ENCODE measurements at places on chromosomes 5 and 9.

DNA sequence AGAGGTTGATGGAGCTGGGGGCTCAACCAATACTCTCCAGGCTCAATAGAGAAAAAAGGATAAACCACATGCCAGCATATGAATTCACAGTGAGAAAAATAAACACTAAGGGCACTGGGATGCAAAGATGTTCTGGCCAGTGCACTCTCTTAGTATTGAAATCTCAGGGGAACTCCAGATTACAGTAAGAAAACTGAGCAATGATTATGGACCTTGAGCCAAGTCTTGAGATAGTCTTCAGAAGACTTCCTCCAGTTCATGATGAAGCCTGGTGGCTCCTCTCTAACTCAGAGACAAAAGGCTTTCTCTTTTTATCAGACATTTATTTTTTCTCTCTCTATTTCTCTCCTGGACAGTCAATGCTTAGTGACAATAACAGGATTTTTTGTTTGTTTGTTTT lies 139.8 kb upstream of the SPEF2 start:
- no peak for DNase-seq

- DNase-seq = no peak
Measured at GRCh38 chr9:22047596-22047995, 38.5 kb upstream of the CDKN2B start.

GRCh38 chr9:86643946-86644674 lies 289.9 kb upstream of the TUT7 start:
- peak; percentile 87 for DNase-seq

GRCh38 chr5:6221141-6221626 lies 157.2 kb downstream of the MED10 start:
- no peak for DNase-seq

DNA sequence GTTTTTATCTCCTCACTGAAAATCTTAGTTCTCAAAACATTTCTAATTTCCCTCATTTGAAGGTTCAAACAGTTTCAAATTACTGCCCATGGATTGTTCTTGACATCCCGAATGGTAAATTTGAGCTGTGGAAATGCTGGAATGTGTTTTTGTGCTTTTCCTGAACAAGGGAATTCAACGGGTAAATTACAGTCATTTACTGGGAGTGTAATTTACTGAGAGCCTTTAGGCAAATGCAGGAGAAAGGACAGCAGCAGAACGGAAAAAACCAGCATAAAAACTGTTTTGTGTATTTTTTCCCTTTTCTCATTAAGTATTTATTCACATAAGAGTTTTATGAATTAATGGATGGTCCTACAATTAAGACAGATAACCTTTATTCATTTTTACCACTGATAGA lies 139.2 kb downstream of the PBX3 start:
- no peak for DNase-seq

- DNase-seq = no peak
Measured at GRCh38 chr9:74557571-74557970, 60.4 kb downstream of the RORB start.

DNA sequence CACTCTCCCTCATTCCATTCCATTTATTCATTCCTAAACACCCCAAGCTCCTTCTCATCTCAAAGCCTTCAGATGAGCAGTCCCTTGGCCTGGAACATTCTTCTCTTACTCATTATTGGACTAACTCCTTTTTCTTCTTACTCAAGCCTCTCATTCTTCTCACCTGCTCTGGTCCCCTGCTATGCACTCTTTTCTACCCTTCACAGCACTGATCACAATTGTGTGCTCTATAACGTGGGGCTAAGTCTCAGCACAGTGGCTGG lies 212.4 kb downstream of the MAPKAP1 start:
- DNase-seq = peak; percentile 53

GRCh38 chr9:106896695-106897094 lies 33.7 kb downstream of the ZNF462 start:
- no peak for DNase-seq

GRCh38 chr5:107553117-107553555 lies 117.6 kb downstream of the EFNA5 start:
- peak; percentile 83 for DNase-seq

- DNase-seq = no peak
Measured at GRCh38 chr5:64929833-64930232, 161.1 kb downstream of the CWC27 start.

GRCh38 chr5:33688066-33688465 lies 203.7 kb downstream of the ADAMTS12 start:
- no peak for DNase-seq

- DNase-seq = no peak
Measured at GRCh38 chr9:121944711-121945191, 148.4 kb downstream of the TTLL11 start.

GRCh38 chr5:6899221-6899620 lies 186.0 kb downstream of the TENT4A start:
- no peak for DNase-seq

- no peak for DNase-seq
Measured at GRCh38 chr5:152503206-152503605, 98.1 kb upstream of the NMUR2 start.

DNA sequence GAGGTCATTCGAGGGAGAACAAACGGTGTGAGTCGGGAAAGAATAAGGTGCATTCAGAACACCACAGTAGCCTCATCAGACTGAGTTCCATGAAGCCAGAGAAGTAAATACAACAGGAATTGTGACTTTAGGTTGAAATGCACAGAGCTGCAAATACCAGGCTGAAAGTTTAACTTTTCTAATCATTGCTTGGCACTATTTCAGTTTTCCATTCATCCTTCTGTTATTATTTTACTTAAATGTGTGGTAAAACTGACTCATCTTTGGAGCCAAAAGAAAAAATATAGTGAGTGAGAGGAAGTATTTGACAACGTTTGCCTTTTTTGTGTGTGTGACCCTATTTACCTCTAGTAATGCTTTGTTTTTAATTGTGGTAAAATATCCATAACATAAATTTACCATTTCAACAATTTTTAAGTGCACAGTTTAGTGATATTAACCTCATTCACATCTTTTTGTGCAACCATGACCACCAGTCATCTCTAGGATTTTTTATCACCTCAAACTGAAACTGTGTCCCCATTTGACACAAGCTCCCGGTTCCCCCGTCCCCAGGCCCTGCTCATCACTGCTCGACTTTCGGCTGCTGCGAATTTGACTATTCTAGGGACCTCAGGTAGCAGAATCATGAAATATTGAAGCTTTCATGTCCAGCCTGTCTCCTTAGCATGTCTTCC lies 166.8 kb downstream of the HSD17B3 start:
- no peak for DNase-seq

- no peak for DNase-seq
Measured at GRCh38 chr9:75390951-75391350, 302.6 kb downstream of the OSTF1 start.

GRCh38 chr5:142486581-142486980 lies 161.8 kb upstream of the SPRY4 start:
- no peak for DNase-seq

DNA sequence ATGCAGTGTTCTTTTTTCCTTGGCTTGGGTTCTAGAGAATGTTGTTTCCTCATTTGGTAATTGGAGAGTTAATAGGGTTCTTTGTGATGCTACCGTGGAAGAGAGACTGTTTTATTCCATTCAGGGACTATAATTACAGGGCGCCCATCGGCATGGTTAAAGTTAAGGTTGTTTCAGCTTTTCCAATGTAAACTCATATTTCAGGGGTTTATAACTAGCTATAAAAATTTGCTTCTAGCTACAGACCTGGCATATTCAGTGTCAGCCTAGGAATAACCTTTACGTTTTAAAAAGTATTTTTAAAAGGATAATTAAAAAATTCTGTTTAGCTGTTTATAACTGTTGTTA lies 99.1 kb downstream of the AOPEP start:
- no peak for DNase-seq

DNA sequence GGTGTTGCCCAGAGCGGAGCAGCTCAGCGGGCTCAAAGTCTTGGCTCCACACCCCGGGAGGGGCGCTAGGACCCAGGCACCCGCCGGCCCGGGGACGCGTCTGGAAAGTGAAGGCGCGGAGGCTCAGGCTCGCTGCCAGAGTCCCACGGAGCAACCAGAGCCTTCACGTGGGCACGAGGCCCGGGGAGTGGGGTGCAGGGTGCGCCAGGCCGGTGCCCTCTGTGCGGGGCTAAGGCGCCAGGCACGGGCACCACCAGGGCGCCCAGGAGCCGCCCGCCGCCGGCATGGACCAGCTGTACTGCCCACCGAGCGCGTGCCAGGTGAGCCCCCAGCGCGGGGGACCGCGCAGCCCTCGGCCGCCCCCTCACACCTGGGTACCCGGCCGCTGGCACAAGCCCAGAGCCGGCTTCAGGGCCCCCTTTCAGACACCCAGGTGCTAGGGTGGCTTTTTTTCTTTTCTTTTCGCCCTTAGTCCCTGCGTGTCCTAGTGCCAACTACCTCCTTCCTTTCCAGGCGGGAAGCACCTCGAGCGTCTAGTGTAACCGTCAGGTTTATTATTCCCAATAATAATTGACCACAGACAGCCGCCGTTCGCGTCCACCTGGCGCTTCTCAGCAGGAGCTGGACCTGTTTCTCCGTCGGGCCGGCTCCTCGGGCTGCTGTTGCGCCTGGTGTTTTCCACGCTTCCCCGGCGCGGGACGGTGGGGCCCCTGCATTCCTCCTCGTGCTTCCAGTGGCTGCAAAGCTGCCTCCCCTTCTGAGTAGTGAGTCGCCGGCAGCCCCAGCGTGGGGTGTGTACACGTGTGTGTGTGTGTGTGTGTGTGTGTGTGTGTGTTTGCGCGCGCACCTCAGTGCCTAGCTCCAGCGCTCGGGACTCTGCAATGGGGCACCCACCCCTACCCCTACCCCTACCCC lies 30.1 kb upstream of the PDE8B start:
- peak; percentile 62 for DNase-seq

DNA sequence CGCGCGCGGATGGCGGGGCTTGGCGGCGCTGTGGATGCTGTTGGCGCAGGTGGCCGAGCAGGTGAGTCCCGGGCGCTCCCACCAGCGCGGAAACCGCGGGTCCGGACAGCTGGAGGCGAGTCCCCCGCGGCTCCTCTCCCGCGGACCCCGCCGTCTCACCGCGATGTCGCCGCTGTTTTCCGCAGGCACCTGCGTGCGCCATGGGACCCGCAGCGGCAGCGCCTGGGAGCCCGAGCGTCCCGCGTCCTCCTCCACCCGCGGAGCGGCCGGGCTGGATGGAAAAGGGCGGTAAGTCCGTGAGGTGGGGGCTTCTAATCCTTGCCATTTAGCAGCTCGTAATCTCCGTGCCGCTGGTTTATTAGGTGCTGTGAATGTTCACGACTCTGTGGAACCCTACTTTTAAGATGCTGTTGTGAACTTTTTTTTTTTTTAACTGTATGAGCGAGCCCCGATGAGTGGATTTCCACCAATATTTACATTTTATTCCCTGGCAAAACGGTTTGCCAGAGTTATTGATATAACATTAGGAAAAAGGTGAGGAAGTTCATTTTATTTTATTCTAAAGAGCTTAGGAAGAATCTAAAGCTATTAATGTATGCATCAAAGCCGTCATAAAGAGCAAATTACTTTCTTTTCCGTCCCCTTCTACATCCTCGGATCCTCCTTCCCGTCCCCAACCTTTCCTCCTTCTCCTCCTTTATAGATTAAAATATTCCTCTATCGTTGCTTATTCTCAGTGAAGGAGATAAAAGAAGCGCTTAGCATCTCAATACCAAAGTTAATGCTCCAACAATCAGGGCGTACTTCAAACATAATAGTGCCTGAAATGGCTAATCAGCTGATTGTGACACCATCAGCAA lies 579 bp downstream of the ADAMTS16 start:
- DNase-seq = peak; percentile 56

DNA sequence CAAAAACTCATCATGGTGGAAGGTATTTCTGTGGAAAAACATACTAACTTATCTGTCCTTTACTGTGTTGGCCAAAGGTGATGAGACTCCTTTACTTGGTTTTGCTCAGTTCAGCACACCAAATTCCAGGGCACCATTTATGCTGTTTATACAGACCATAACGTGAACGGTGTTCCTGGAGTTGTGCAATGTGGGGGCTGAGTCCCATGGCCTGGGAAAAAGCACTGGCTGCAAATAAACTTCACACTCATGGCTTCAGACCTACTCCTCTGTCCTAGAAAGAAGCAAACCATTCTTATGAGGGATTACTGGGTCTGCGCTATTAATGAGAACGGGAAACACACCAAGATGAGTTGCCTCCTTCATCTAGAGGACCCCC lies 10.4 kb downstream of the FREM1 start:
- DNase-seq = no peak

DNA sequence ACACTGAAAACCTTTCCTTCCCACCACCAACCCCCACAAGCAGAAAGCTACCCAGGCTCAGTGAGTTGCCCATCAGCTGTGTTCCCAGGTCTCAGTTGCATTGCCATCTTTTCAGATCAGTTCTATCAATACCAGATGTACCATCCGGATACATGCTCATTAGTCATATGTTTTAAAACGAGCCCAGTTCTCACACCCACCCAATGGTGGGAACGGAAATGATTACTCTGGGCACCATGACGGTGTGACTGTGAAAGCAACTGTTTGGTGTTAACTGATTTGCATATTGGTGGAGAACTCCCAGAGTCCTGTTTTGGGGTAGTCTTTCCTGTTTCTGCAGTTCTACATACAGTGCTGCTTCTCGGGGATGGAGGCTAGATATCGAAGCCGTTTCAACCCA lies 212.3 kb downstream of the TRIM36 start:
- DNase-seq = no peak

GRCh38 chr9:107394264-107394663 lies 95.3 kb downstream of the KLF4 start:
- no peak for DNase-seq

DNA sequence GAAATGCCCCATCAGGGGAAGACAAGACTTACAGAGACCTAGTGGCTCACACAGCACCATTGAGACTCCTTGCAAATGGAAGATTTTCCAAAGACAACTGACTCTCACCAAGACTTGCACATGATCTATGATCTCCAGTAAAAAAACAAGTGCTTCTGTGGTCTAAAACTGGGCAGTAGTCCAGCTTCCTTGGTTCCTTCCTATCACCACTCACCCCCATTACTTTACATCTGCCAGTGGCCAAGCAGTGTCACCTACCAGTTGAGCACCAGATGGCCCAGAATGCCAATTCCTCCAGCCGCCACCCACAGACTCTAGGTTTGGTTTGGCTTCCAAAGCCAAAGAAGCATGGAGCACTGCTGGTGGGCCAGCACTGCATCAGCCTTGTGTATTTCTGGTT lies 47.7 kb downstream of the SH3TC2 start:
- DNase-seq = no peak

GRCh38 chr5:132063090-132063911 lies 2.8 kb downstream of the IL3 start:
- DNase-seq = peak; percentile 86

DNA sequence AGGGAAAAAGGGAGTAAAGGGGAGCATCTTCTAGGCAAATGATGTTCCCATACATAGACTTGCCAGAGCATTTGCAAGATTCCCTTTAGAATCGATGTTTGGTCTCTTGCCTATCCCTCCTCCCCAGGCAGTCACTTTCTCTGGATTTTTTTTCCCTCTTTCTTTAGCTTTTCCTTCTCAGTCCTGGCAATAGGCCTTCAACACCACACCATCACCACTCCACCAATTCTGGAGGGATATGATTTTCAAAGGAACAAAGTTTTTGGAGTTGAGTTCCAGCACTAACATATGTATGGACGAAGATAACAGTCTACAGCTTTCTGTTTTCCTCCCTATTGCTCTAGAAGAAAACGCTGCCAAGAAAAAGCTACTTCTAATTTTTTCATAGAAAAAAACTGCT lies 377.4 kb downstream of the PDE4D start:
- no peak for DNase-seq
